ENCODE measurements at places on chromosomes 3 and 15.
A peak's percentile ranks its signal among the peaks of the same experiment; 100 is the strongest.

GRCh38 chr3:31508452-31509146 lies 24.1 kb upstream of the STT3B start:
- no peak for DNase-seq

DNA sequence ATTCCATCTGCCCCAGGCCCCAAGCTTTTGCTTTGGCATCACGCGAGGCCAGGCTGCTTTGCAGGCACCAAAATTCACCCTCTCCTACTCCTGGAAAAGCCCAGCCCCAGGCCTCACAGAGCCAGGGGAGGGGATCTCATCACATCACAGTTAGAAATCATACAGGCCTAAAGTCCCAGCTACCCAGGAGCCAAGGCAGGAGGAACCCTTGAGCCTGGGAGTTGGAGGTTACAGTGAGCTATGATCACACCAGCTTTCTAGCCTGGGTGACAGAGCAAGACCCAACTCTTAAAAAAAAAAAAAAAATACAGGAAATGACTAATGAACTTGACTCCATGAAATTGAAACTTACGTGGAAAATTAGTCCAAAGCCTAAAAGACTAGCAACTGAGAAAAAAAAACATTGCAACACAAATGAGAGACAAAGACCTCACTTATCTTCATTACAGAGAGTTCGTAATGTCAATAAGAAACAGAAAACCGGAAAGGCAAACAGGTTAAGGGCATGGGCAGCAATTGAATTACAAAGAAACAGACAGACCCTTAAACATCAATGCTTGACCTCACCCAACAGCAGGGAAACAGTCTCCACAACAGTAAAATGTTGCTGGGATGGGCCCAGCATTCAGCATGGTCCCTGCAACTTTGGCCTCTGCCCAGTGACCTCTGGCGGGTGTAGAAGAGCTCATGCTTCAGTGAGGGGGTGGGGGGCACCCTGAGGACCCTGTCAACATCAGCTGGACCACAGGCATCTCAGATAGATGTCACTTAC lies 151.5 kb downstream of the LRRK1 start:
- DNase-seq: peak; percentile 62

- no peak for DNase-seq
These were observed 16.2 kb upstream of the ABHD5 start for GRCh38 chr3:43674345-43675085.

DNA sequence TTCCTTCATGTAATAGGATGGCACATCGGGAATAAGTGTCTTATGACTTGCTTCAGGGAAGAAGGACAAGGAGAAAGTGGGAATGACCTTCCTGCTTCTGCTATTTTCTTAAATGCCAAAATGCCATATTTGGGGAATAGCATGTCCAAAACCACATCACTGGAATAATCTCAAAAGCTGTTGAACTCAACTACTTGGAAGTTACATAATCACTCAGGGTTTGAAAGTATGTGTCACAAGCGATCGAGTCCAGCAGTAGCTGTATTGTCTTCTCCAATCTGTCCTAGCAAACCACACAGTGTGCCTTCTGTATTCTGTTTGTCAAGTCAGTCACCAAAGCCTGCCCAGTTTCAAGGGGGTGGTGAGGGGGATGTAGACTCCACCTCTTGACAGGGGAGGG lies 58.3 kb upstream of the GADL1 start:
- DNase-seq: no peak

- no peak for DNase-seq
These were observed 58.4 kb downstream of the CPNE4 start for GRCh38 chr3:131976448-131976847.

- DNase-seq: no peak
These were observed 71.3 kb downstream of the SMAD6 start for GRCh38 chr15:66773129-66773873.

Data from sciatic nerve (tissue), 2 donors.